ENCODE measurements at places on chromosomes 12 and 14.

GRCh38 chr14:103746701-103747100, 31.1 kb downstream of the ZFYVE21 start:
- no peak for DNase-seq

GRCh38 chr14:55188686-55189295, 2.6 kb downstream of the DLGAP5 start:
- DNase-seq = no peak

DNA sequence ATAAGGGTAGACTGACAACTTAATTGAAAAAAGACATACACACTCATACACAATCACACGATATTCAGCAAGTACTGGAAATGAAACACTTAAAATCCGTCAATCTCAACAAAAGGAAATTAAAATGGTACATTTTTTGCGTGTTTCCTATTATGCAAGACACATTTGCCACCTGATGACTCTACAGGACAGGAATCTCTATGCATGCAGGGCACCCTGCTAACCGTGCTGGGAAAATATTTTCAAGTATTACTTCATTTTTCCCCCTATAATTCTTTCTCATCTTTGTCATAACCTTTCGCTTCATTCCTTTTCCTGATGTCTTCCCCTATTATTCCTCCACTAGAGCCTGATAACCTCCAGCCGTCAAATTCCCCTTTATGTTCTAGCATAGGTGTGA, 150.2 kb downstream of the TMEM132D start:
- DNase-seq = no peak

DNA sequence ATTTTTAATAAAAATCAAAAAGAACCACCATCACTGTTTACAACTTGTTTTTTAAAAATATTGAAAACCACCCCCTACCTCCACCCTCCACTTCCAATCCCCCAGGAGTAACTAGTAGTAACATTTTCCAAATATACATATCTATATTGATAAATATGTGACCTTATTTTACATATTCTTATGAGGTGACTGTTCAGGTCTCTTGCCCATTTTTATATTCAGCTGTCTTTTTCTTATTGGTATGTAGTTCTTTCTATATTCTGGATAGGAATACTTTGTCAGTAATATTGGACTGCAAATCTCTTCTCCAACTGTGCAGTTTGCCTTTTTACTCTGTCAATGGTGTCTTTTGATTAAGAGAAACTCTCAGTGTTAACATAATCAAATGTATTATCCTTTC, 59.0 kb upstream of the EIF5 start:
- DNase-seq = no peak

- no peak for DNase-seq
Measured at GRCh38 chr12:10701131-10701681, 21.9 kb downstream of the YBX3 start.

GRCh38 chr14:68104518-68104917, 284.9 kb downstream of the RAD51B start:
- no peak for DNase-seq

DNA sequence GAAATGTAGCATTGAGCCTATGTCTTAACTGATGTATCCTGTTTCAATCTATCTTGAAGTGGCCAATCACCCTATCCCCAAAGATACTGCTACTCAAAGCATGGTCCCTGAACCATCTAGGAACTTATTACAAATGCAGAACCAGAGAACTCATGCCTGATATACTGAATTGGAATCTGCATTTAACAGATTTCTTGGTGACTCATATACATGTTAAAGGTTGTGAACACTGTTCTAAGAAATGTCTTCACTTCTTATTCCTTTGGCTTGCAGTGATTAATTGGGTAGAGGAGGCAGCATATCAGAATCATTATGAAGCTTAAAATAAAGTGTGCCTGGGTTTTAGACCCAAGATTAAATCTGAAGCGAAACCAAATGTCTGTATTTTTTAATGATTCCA, 795.6 kb downstream of the DIO2 start:
- DNase-seq = no peak

GRCh38 chr12:122862872-122863701, 27.8 kb downstream of the HIP1R start:
- no peak for DNase-seq

GRCh38 chr14:85516239-85517113, 13.5 kb upstream of the FLRT2 start:
- no peak for DNase-seq

GRCh38 chr12:92786045-92786444, 83.3 kb downstream of the PLEKHG7 start:
- DNase-seq = no peak

DNA sequence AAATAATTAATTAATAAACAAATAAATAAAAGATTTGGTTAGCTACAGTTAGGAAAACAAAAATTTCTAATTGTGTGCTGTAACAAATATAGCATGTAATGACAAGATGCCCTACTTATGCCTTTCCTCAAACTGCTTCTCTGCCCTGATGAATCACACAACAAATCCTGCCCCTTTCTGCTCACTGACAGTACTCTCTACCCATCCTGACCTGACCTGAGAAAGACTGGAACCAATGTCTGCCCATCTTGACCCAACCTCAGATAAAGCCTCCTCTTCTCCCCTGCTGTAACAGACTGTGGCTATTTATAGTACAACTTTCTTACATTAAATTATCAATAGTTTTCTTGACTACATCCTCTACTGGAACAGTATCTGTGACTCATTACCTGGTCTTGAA, 43.7 kb downstream of the PPP1R13B start:
- DNase-seq = no peak

DNA sequence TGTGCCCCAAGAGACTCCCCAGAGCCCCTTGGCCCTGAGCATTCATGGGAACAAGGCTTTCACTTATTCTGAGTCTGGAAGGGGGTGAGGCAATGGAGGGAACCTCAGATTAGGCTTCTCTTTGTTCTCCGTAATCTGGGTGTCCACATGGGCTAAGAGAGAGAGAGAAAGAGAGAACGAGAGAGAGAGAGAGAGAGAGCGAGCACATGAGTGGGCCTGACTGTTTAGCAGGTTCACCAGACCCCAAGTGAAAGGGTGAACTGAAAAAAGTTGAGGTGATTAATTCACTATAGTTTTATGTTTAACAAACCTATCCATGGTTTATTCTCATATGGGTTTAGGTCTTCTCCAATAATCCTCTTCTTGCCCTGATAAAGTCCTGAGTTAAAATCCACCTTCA, 183.4 kb upstream of the VASH1 start:
- no peak for DNase-seq

DNA sequence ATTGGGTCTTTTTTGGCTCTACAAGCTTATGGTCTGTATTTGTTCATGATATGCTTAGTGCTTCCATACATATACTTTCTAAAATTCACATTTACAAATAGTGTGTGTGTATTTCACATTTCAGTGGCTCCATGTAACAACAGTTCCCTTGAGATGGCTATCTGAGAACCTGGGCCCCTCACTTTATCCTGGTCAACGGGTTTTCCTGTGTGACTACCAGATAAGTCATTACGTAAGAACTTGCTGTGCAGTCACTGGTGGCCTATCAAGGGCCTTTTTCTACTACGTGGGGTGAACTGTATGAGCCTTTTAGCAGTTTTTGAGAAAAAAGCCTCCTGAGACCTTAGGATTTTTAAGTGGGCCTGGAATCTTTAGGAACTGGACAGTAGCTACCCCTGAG, 454.1 kb downstream of the PCNX1 start:
- DNase-seq = no peak

GRCh38 chr12:106317406-106318082, 15.0 kb downstream of the TCP11L2 start:
- no peak for DNase-seq

GRCh38 chr12:131980263-131980662, 30.5 kb downstream of the EP400 start:
- no peak for DNase-seq

GRCh38 chr12:131287015-131287937, 333.6 kb downstream of the ADGRD1 start:
- no peak for DNase-seq
